ENCODE measurements at places on chromosomes 7 and 10.
A peak's percentile ranks its signal among the peaks of the same experiment; 100 is the strongest.

DNA sequence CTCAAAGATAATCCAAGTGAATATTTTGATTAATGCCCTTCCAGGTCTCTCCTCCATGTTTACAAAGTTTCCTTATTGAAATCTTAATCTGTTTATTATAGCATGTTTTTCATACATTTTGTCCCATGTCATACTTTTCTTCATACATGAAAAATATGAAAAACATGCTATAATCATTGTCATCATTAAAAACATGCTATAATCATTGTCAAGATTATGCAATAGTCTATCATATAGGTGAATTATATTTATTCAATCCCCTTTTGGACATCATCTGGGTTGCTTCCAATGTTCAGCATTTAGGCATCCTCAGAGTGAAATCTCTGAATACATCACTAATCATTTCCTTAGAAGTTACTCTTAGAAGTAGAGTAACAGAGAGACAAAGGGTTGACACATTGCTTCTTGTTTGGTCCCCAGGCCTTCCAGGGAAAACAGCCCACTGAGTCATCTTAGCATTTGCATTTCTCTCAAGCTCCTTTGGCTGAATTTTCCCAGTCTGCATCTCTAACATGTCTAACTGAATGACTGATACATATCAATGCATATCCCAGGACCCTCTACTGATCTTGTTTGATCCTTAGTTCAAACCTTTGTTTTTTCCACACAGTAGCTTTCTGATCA is 87.0 kb downstream of the SGMS1 start:
- peak; percentile 15 for ATAC-seq

GRCh38 chr10:75034714-75035258 is 76.7 kb upstream of the SAMD8 start:
- ATAC-seq, result no peak

GRCh38 chr10:31924833-31925232 is 3.8 kb downstream of the ARHGAP12 start:
- ATAC-seq, result peak; percentile 5

GRCh38 chr7:140672382-140673062 is at the start of gene ADCK2:
TSS of gene ADCK2 (plus strand) at chr7:140672945. CDS start at chr7:140673331, 386 bp downstream.
- ATAC-seq, result peak; percentile 83

- ATAC-seq, result no peak
These were observed 87.2 kb upstream of the DUSP5 start for GRCh38 chr10:110410329-110411046.
